ENCODE measurements at places on chromosomes 16 and 17.

- no peak for DNase-seq
Measured at GRCh38 chr16:67525176-67525860, 3.3 kb upstream of the RIPOR1 start.

DNA sequence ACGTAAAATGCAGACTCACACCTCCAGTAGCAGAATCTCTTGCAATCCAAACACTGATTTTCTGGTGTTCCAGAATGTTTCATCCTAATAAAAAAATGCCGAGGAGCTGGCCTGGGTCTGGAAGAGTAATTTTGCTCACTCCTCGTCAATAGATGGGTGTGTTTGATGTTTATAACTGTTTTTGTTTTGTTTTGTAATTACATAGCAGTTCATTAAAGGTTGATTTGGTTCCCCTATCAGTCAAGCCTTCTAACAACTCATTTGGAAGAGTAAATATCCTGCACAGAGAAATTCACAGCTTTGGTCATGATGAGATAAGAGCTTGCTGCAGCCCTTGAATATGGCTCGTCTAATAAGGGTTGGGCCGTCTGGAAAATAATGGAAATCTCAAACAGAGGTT, 36.8 kb upstream of the ELAC2 start:
- DNase-seq: no peak

GRCh38 chr16:26606381-26607150, 460.2 kb upstream of the C16orf82 start:
- DNase-seq: no peak

- no peak for DNase-seq
Measured at GRCh38 chr17:33494151-33494550, 201.1 kb upstream of the ASIC2 start.

DNA sequence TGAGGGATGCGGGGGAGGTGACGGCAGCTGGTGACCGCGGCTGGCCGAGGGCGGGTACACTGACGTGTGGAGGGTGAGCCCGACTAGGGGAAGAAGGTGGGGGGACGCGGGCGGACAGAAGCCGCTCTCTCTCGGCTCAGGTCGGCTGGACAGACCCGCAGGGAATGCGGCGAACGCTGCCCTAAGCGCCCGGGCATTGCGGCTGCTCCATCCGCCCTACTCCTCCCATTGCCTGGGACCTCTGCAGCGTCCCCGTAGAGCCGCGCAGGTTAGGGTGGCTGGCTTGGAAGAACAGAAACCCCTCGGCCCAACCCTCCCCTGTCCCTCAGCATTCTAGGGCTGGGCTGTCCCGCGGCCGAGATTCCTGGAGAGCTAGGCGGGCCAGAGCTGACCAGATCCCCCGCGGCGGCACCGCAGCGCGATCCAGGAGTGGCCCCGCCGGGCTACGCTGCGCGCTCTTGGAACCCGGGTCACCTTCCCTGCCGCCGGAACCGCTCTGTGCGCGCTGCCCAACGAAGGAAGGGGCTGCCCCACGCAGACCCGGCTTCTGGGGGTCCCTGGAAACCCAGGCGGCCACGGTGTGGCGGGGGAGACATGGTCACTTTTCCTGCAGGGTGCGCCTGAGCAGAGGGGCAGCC, 3.0 kb downstream of the DLX4 start:
- DNase-seq: no peak

GRCh38 chr16:31200821-31201568, 1.6 kb downstream of the PYCARD start:
- no peak for DNase-seq

DNA sequence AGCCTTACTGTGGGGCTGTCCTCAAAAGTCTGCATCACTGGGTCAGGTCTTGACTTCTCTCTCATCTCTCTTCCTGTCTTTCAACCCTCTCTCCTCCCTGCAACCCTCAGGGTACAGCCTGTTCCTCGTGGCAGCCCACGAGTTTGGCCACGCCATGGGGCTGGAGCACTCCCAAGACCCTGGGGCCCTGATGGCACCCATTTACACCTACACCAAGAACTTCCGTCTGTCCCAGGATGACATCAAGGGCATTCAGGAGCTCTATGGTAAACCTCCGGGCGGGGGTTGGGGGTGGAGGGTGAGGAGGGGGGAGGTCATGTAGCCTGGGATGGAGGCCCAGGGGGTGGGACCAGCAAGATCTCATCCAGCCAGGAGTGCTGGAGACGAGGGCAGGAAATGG, 12.7 kb downstream of the MMP2 start:
- DNase-seq: peak; percentile 25

GRCh38 chr17:69651921-69652320, 237.4 kb downstream of the MAP2K6 start:
- DNase-seq: no peak
